Stimulated activated CD4-positive, alpha-beta T cell treated with anti-CD3 and anti-CD28 coated beads, Interleukin-4, amount 100 ng/mL, for 1 hour (primary cell): ENCODE measurements at places on chromosomes 1 and 21.
A peak's percentile ranks its signal among the peaks of the same experiment; 100 is the strongest.

GRCh38 chr1:32014199-32014947 is 705 bp downstream of the KHDRBS1 start:
- DNase-seq = peak; percentile 30

- no peak for DNase-seq
These were observed 68.5 kb upstream of the DUSP10 start for GRCh38 chr1:221810406-221810805.

- no peak for DNase-seq
These were observed 363.8 kb downstream of the NPHP4 start for GRCh38 chr1:5628416-5628815.

DNA sequence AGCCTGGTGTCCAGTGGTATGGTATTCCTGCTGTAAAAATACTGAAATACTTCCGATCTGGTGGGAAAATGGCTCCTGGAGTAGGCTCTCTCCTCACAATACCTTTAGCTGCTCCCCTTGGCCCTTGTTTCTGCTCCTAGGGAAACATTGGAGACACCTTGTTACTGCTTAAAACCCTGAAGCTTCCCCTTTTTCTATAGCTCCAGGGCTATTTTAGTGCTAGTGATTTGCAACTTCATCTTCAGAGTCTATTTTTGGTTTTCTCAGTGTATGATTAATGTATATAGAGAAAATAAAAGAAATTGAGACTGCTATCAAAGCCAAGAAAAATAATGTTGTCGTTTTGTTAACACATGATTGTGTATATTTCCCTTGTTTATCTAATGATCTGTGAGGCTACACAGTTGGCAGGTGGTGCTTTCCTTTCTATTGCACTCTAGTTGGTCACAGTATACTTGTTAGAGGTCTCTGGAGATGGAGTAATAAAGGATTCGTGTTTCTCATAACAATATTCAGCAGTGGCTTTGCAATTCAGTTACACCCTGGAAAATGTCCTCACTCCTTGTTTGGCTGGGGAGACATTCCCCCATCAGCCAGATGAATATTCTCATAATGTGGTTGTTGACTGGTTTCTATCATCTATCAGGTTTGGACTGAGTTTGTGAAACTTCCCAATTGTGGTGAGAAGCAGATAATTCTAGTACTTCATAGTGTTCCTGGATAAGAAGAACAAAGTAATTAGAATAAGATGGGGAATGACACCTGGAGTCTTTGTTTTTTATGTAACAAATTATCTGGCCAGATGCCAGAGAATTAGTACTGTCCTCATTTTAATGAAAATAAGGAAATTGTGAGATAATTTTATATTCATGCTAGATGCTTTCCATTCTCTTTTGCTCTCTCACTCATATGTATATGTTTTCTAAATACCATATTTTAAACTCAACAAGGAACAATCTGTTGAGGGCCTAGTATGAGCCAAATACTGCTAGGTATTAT is 44.8 kb upstream of the CACYBP start:
- DNase-seq = no peak

DNA sequence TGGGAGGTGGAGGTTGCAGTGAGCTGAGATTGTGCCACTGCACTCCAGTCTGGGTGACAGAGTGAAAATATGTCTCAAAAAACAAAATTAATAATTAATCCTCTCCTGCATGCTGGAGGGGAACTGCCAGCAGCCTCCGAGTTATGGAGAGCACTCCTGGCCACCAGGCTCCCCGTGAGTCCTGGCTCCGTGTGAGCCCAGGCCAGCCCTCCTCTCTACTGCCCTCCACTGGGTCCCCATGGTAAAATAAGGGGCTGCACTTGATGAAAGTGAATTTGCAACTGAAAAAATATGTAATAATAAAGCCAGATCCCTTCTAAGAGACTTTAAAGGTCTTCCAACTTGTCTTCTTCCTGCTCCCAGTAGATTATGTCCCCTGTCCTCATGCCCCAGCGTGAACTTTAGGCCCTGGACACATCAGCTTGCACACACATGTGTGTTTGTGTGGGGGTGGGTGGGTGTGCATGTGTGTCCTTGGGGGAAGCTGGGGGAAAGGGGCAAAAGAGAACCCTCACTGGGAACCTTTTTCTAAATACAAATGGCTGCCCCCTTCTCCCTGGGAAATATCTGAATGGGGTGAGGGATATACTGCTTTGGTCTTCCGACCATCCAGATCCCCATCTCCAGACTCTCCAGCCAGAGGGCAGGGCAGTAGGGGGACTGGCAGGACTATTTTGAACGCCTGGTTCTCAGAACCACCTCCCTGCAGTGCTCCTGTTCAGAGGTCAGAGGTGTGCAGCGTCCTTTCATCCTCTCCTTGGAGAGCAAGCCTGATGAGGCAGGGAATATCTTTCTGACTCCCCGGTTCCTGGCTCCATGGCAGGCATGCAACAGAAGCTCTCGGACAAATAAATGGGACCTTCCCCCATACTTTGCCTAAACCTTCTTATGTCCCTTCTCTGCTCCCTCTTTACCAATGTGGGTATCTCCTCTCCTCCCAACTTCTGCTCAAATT is 26.2 kb downstream of the NEK2 start:
- peak; percentile 19 for DNase-seq

GRCh38 chr21:22450507-22450906 is 1452.3 kb downstream of the NCAM2 start:
- DNase-seq = no peak

DNA sequence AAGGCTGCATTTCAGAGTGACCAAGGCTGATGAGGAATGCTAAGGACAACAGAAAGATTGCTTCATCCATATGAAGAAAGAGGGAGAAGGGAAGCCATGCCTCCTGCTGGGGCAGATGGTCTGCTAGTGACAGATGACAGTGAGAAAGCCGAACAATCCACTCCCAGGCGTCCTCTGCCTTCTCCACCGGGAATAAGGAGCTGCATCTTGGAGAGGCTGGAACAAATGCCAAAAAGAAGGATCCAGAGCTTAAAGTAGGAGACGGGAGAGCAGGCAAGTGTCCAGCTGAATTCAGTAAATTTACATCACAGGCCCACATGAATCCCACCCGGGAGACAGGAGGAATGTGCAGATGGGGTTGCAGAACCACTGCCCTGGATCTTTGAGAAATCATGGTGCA is 33.4 kb downstream of the DDX20 start:
- no peak for DNase-seq

DNA sequence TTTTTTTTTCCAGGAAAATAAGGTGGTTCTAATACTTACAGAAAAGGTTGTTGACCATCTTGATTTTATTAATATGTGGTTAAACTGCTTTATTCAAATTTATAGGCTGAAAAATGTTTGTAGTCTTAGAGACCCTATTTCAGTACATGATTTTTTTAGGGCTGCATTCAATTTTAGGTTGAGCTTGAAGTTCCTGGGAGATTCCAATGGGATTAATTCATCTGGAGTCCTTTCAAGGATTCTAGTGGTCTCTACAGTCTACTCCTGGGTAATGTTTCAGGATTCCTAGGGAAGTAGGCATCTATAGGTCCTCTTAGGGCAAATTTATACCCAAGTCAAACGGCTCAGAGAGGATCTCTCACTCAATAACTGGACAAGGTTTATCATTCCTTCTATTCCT is 126.7 kb downstream of the HMCN1 start:
- DNase-seq = no peak

- no peak for DNase-seq
These were observed 18.2 kb upstream of the GPR153 start for GRCh38 chr1:6279066-6279465.

DNA sequence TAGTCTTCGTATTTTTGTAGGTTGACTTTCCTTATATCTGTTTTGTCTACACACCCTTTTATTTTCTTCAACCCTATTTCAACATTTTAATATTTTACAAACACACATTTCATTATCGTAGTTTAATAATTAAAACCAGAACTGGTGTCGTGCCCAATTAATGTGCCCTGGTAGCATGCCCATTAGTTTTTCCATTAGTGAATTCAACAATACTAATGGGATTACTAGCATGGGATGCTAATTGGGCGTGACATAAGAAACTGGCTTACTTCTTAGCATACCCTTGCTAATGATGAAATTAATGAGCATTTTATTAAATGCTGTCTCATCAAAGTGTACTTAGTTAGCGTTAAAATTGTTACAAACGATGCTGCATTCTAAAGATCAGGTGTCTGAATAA is 332.7 kb downstream of the USH2A start:
- no peak for DNase-seq

DNA sequence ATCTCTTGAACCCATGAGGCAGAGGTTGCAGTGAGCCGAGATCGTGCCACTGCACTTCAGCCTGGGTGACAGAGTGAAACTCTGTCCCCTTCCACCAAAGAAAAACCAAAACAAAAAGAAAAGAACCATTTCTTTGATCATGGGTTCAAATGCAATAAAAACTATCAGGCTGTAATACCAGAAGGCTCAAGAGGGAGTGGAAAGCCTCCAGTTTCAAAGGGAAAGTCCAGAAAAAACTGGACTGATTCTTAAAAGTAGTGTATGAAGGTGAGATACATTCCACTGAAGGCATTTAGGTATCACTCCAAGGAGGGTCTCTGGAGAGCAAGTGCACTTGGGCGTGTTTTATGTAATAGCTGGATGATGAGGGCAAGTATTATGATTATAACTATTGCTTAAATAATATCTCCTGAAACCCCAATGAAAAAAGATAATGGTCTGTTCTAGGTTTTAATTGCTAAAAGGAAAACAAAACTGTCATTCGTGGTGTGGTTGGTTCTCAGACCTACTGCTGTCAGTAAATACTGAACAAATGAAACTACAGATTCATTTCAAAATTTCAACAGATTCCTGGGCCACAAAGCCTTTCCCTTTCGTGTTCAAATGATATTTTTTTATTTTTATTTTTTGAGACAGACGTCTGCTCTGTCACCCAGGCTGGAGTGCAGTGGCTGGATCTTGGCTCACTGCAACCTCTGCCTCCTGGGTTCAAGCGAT is 6.0 kb upstream of the CAMTA1 start:
- DNase-seq = no peak

- no peak for DNase-seq
These were observed 41.0 kb downstream of the SDC3 start for GRCh38 chr1:30867537-30867936.

GRCh38 chr21:41726058-41726558 is 40.7 kb downstream of the RIPK4 start:
- no peak for DNase-seq

- no peak for DNase-seq
These were observed 65.2 kb upstream of the ST6GALNAC5 start for GRCh38 chr1:76802094-76802493.

- DNase-seq = no peak
These were observed 25.6 kb upstream of the TMCO2 start for GRCh38 chr1:40221977-40222772.

DNA sequence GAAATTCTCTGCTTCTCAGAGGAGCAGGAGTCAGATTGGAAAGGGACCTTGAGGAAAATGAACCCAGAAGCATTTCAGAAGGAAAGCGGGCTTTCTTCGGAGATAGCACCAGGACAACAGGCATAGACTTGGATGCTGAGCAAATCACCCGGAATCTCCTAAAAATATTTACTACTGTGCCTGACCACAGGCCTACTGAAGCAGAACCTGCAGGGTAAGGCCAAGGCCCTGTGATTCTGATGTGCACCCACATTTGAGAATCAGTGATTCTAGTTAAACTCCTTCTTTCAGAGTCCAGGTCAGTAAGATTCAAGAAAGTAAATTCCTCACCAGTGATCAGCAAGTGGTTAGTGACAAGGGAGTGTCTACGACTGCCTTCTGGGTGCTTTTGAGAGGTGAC is 307.3 kb upstream of the DUSP10 start:
- DNase-seq = no peak

- DNase-seq = no peak
These were observed 107.9 kb downstream of the ZFYVE9 start for GRCh38 chr1:52249831-52250230.

- DNase-seq = peak; percentile 43
These were observed 97.4 kb upstream of the KCNJ15 start for GRCh38 chr21:38159355-38159754.

- no peak for DNase-seq
These were observed 191.7 kb downstream of the DISC1 start for GRCh38 chr1:231818337-231818736.

DNA sequence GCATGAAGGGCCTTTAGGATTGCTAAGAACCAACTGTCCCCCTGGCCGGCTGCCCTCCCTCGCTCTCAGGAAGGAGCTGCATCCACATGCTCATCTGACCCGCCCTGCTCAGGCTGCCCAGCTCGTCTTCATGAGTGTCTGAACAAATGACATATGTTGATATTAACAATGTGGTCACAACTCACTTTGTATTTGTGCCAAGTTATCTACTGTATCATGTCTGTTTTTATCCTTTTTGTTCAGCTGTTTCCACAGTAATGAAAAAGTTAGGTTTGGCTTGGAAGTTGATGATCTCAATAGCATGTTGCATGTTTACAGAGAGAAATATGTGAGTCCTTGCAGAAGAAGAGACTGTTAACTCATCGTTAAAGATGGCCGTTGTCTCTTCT is 75.1 kb downstream of the PHTF1 start:
- no peak for DNase-seq

DNA sequence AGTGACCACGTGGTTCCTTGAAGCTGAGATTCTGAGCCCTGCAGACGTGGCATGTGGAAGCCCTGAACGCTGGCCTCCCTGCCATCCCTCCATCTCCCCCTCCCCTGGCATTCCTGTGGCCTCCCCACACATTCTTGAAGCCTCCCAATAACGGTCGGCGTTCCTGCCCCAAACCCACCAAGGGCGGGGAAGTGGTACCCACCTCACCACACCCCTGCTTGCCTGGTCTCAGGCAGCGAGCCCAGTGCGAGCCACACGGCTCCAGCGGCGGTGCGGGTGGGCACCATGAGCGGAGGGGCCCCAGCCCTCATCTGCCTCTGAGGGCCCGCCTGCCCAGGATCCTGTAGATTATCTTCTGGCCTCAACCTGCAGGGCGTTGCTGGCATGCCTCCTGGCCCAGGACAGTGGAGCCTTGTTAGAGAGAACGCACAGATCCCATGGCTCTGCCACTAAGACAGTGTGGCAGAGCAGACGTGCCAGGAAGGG is 20.6 kb upstream of the PRELP start:
- DNase-seq = no peak

- no peak for DNase-seq
These were observed 7.1 kb downstream of the PTGFRN start for GRCh38 chr1:116916533-116917445.

DNA sequence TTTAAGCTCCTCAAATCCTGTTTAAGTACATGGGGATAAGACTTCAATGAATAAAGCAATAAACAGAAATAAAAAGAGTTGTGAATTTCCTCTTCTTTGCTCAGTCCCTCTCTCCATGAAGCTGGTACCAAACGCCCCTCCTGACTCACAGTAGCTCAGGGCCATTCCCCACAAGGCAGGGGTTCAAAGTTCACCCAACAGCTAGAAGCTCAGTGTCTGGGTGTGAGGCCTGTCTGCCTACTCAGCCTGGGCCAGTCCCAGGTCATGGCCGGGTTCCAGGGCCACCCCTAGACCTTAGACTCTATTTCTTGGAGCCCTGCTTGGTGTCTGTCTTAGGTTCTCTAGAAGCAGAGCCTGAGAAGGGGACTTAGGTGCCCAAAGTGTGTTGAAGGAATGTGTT is 251.5 kb downstream of the GRIK3 start:
- DNase-seq = no peak

GRCh38 chr1:227318853-227319607 is 738 bp upstream of the CDC42BPA start:
- DNase-seq = no peak

- no peak for DNase-seq
These were observed 76.6 kb upstream of the GUCA2A start for GRCh38 chr1:42240966-42241755.

- no peak for DNase-seq
These were observed 8.8 kb downstream of the SDC3 start for GRCh38 chr1:30899577-30900389.
